ENCODE measurements at places on chromosomes 3 and 15.
A peak's percentile ranks its signal among the peaks of the same experiment; 100 is the strongest.

DNA sequence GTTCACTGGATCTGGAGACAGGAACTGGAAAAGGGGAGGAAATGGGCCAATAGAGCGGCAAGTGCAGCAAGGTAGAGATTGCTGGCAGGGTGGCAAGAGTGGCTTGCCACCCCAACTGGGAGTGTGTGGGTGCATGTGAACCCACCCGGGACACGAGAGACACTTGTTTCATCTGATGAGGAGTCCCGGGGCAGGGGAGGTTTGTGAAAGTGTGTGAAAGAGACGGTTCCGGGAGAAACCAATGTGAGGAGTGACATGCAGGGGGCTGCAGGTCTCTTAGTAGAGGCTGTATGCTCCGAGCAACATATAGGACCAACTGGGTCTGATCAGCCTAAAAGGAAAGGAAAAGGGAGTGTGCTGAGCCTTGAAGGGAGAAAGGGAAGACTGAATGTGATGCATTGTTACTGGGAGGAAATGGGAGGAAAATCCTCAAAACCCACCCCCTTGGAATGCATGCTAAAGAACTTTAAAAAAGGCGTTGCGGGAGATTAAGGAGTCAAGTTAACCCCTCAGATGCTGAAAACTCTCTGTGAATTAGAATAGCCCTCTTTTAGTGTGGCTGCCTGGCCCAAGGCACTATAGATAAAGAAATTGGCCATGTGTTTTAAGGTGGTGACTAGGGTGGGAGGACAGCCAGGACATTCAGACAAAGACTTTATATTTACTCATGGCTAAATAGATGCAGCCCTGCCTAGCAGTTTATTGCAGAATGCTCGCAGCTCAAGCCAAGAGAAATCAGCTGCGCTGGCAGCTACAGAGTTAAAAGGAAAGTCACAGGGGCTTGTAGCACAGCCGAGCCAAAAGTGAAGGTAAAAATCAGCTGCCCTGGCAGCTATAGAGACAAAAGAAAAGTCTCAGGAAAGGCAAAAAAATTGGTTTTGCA is 9.1 kb upstream of the SLC9C1 start:
- no peak for DNase-seq

GRCh38 chr3:25563601-25564000 is 101.1 kb downstream of the TOP2B start:
- DNase-seq: no peak

GRCh38 chr3:15820911-15821310 is 23.1 kb upstream of the ANKRD28 start:
- DNase-seq: no peak

GRCh38 chr3:196793246-196793645 is 53.6 kb downstream of the PAK2 start:
- DNase-seq: peak; percentile 58

GRCh38 chr3:30539772-30540171 is 66.6 kb upstream of the TGFBR2 start:
- DNase-seq: peak; percentile 52

DNA sequence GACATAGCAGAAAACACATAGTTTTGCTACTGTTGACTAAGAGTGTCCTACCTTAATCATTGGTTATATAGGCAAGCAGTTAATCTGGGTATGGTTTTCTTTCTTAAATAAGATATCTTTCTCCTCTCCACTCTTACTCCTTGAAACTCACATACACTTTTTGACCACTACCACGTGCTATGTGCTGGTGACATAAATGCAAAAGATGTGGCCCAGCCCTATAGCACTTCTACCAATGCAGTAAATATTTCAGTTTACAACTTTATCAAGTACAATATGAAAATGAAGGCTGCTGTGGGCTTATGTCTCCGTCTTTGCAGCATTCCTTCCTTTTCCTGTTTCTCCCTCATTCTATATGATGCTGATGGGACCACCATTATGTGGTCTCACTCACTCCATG is 410.2 kb upstream of the CFAP20DC start:
- no peak for DNase-seq

GRCh38 chr15:64813075-64813474 is 12.4 kb downstream of the PIF1 start:
- DNase-seq: no peak

- DNase-seq: no peak
Measured at GRCh38 chr3:139457066-139457465, 19.2 kb downstream of the RBP2 start.

GRCh38 chr3:168314166-168314565 is 218.4 kb upstream of the GOLIM4 start:
- no peak for DNase-seq

DNA sequence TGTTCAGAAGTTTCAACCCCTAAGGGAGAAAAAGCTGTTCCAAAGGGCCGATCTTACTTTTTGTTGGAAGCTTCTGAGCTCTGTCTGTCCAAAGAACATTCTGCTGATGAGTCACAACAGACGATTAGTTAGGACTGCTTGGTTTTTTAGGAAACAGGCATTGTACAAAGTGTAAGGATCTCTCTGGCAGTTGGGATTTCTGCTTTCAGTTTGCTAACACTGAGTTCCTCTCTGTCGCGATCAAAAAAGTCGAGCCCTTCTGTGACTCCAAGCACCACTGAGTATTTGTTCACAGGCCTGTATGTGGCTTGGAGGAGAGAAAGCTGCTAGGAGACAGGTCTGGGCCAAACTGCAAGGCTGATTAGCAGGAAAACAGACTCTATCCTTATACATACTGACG is 91.8 kb upstream of the PFN2 start:
- DNase-seq: peak; percentile 6

DNA sequence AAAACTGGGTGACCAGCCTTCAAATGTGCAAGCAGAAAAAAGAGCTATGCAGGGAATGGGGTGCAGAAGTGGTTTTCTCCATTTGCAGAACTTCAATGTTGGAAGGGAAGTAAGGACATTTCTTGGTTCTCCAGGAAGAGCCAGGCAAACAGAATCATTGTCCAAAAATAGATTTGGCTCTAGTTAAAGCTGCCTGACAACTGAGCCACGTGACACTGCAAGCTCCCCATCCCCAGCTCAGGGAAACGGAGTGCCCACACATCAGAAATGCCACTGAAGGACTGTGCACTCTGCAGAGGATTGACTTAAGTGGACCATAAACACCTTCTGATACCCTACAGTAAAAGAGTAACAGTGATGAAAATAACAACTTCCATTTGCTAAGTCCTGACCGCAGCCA is 195.6 kb upstream of the NSMCE3 start:
- DNase-seq: peak; percentile 1

DNA sequence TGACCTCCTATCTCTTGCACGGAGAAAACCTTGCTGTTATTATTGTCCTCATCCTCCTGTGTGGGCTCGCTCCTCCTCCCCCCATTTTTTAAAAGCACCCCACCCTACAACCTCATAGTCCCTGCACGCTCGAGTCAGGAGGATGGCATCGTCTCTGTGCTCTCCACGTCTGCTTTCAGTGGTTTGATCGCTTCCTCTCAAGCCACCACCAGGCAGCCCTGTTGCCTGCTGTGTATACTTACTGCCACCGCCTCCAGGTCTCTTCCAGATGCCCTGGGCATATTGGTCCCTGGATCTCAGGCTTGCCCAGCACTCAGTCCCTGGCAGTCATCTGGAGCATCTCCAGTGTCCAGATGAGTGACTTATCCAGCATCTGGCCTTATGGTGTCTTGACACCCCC is 42.1 kb upstream of the GCNT3 start:
- DNase-seq: no peak

- DNase-seq: no peak
Measured at GRCh38 chr3:103767635-103768034, 1332.8 kb downstream of the ZPLD1 start.

GRCh38 chr3:164723396-164723795 is 354.9 kb downstream of the SI start:
- no peak for DNase-seq

DNA sequence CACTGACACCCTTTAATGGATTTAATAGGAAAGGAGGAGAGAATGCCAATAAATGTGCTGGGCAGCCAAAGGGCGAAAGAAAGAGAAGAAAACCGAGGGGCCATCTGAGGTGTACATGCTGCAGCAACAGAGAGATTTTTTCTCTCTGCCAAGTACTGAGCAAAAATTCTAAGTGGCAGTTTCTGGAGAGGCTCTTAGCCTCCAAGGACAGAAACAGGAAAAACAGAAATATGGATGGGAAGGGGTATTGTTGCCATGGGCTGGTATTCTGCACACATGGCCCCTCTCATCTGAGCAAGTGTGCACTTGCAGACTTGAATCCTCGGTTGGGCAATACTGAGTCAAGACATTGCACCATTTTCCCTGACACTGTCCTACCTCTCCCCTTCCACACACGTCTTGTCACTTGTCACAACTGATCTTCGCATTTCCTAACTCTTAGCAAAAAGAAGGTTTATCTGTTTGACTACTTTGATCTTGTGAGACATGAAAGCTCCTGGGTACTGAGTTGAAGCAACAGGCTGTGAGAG is 73.9 kb downstream of the PRICKLE2 start:
- DNase-seq: no peak

DNA sequence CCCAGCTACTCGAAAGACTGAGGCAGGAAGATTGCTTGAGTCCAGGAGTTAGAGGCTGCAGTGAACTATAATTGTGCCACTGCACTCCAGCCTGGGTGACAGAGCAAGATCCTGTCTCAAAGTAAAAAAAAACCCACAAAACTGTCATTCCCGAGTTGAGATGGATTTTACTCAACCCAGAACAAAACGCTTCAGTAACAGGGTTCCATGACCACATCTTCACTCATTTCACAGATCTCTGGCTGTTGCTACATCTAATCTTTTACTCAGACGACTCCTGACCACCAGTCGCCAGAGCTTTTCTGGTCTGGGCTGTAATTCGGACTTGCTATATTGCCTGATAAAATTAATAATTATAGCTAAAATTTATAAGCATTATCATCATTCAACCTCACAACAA is 2.4 kb downstream of the DRD3 start:
- no peak for DNase-seq

- no peak for DNase-seq
Measured at GRCh38 chr15:52523192-52523591, 5.5 kb downstream of the MYO5A start.

DNA sequence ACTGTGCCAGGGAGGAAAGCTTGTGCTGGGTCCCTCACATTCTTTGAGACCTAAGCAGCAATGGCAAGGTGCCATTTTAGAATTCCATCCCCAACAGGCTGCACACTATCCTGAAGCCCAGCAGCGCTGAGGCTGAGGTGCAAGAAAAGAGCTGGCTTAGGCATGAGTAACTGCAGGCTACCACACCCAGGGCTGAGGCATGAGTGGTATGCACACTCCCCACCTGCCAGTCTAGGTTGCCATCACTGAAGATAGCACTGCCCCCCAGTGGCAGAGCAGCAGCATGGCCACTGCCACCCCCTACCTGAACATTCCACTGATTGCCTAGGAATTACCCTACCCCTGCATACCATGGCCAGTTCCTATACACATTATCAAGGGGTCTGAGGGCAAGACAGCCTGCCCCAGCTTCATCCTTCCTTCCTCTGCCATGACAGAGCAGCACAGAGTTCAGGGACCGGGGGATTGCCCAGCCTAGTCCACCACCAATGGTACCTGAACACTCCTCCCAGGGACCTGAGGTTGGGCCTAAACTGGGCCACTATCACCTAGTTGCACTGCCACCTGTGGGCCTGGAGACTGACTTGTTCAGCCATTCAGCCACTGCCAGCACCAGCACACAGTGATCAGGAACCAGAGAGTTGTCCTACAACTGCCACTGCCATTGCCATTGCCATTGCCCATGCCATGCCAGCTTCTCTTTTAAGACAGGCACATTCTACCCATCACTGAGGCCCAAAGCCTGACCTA is 129.8 kb downstream of the SATB1 start:
- DNase-seq: no peak

DNA sequence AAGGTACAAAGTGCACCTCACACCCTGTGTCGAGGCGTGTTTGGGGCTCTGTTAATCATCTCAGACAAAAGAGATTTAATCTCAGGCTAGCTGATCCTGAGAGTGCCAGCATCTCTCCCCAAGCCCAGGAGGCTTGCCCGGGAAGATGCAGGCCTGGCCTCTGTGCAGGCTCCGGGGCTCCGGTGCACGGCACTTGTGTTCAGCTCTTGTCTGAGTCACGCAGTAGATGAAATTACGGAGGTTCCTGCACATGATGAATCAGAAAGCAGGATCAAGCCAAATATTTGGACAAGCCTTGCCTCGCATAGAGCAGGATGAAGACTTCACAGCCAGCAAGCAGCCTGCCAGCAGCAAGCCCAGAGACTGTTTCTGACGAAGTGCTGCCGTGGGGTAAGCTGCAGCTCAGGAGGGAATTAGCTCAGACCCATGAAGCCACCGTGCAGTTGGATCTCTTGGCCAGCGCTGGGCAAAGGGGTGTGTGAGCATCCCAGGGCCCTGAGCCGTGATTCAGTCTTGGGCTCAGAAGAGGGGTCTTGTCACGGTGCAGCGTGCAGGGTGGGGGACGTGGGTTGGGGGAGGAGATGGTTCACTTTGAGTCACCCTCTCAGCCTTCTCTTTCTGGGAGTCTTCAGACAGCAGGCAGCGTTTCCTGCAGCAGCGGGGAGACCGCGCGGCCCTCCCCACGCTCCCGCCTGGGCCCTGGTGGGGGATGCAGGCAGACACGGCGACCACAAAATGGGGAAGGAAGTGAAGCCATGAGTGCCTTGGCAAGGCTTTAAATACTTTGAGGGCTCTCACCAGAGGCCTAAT is 89.2 kb upstream of the MEF2A start:
- DNase-seq: peak; percentile 87

GRCh38 chr3:149971403-149972075 is 844 bp upstream of the PFN2 start:
- peak; percentile 29 for DNase-seq

DNA sequence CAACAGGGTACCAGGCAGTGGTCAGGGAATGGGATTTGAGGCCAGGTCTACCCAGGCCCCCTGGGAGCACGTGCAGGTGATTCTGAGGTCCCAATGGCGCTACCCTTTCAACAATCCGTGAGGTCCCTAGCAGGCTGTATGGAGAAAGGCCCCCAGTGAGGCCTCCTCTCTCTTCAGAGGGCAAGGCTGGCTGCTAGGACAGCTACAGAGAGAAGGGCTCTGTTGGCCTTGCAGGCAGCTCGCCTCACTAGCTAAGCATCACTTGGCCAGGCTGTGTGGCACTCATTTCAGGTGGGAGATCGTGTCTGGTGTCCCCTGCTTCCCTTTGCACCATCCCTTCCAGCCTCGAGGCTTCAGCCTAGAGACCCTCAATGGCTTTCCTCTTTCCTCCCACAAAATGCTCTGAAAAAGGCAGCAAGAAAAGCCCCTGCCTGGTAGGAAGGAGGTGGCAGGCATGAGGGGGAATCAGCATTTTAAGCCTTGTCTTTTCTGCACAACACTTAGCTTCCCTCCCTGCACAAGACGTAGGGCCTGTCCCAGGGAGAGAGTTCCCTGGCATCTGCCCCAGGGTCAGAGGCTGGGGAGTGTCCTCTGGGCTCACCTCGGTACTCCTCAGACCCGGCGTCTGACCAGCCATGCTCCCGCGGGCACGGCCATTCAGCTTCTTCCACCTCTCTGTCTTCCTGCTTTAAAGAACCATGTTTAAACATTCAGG is 111.8 kb downstream of the ASB7 start:
- no peak for DNase-seq

GRCh38 chr3:128062033-128062745 is 10.0 kb downstream of the SEC61A1 start:
- DNase-seq: no peak

DNA sequence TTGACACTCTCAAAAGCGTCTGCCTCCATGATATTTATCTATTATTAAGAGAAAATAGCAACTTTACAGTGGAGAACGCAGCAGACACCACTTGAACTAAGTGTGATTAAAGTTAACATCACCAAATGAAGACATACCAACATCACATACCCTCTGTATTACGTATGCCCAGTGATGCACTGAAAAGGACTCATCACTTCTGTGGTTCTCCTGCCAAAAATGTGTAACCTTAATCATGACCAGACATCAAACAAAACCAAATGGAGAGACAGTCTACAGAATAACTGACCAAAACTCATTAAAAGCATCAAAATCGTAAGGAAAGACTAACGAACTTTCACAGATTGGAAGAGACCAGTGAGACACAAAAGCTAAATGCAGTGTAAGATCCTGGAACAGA is 103.2 kb downstream of the PPP2R3A start:
- no peak for DNase-seq

All from suppressor macrophage treated with lipopolysaccharide for 1 hour (primary cell).